GOT3 (cell line): ENCODE measurements at places on chromosomes 2 and 18.

DNA sequence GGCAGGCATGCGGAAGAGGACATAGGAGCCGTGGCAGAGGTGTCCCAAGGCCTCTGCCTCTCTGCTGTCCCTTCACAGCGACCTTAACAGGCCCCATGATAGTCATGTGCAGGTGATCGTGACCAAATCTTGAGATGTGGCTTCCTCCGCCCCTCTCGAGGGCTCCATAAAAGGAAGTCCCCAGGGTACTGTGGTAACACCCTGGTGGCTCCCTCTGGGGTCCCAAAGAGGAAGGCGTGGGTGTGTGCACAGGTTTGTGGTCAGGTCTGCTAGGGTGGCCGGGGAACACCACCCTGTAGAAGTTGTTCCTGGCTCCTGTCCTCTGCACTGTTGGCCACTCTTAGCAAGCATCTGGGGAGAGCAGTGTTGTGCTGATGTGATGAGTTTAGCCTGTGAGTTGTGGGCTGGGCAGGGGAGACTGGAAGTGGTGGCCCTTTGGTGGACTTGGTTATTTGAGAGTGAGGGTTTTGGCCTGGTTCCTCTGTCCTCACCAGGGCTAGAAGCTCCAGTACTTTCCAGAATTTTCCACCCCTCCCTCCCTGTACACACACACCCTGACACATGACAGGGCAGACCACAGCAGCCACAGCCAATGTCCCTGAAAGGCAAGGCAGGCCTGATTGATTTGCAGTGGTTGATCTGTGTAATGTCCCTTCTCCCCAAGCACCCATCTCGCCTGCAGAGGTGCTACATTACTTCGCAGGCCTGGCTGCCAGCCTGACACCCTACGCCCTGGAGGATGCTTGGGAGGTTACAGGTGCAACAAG lies 68.9 kb upstream of the BOD1L2 start:
- no peak for DNase-seq

DNA sequence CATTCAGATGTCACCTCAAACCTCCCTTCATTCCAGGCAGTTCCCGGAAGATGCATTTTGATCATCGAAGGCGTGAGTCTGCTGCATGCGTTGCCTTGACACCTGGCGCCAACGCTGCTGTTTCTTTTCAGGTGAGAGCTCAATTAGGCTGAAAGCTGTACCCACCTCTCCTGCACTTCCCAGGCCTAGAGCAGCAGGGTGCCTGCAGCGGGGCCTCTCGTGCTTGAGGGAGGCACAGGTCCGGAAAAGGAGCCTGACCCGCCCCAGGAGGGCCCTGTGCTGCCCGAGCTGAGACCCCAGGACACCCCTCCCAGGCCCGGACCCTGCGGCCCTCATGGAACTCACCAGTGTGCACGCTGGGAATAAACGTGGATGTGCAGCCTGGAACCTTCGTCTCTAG lies 31.4 kb upstream of the KCNG2 start:
- DNase-seq = no peak

- DNase-seq = no peak
Measured at GRCh38 chr18:10322435-10322834, 132.0 kb upstream of the APCDD1 start.

DNA sequence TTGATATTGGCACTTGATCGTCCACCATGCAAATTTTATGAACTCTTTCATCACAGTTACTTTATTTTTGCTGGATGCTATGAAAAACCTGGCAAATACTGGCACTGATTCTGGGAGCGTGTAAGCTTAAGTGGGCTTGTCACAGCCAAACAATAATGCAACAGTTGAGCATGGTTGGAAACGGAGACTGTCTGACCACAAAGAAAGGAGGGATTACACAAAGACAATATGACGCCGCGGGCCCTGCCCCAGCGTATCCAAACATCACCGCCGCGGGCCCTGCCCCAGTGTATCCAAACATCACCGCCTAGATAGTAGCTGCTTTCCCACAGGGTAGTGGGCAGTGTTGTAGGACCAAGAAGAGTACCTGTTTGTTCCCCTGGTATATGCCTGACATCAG lies 135.9 kb downstream of the PRPF40A start:
- no peak for DNase-seq

DNA sequence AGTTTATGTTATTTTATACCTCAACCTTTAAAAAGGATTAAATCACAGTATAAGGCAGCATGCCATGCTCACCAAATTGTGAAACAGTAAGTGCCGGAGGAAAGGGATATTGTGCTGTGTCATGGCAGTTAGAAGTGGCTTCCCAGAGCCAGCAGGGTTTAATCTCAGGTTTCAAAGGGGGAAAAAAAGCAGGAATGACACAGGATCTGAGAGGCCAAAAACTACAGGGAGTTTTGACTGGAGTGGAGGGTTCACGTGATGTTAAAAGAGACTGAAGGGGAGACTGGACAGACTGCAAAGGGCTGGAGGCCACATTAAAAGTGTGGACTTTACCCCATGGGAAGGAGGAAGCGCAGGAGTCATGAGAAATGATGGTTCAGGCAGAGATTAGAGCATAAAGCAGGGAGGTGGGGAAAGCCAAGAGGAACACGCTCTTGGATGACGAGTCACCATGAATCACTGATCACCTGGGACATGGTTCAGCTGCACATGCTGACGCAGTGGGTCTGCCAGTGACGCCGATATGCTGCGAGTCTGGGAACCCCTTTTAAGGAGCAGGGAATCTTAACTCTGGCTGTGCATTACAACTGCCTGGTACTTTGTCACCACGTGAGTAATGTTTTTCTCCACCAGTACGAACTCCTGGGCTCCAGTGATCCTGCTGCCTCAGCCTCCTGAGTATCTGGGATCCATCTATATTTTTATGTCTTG lies 6.1 kb downstream of the CHMP1B start:
- DNase-seq = peak; percentile 41

DNA sequence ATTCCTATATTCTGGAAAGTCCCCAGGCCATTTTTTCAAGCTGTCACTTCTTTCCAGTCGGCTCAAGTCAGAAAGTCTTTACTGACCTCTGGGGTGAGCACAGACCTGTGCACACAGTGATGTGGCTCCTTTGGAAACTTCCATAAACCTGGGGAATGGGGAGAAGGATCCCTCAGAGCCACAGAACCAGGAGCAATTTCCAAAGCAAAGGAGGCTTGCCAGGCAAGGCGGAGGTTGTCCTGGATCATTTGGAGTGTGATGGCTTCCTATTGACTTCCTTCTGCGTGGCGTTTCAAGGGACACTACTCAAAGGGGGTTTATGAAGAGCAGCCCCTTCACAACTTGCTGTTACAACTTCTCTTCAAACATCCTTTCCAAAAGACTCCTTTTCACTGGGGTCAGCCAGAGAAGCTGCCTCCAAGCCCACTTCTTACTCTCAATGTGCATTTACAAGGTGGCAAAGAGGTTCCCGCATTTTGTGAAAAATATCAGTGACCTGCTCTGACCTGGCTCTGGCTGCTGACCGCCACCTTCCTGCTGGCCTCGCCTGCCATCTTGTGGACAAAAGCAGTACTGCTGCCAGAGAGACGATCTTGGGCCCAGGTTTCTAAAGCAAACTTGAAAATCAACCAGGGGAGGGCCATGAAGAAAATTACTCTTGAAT lies 18.2 kb upstream of the TMEM247 start:
- peak; percentile 50 for DNase-seq

DNA sequence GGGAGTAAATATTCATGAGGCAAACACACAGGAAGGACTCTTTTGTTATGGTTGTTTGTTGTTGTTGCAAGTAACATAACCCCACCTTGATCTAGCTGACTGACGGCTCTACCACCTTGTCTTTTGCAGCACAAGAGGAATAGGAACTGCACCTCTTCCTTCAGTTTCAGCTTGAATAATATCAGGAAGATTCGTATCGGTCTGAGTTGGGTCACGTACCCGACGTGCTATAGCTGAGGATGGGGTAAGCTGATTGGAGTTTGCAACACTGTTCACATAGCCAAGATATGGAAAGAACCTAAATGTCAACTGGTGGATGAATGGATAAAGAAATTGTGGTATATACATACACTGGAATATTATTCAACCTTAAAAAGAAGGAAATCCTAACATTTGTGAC lies 14.5 kb upstream of the IL1RN start:
- no peak for DNase-seq

DNA sequence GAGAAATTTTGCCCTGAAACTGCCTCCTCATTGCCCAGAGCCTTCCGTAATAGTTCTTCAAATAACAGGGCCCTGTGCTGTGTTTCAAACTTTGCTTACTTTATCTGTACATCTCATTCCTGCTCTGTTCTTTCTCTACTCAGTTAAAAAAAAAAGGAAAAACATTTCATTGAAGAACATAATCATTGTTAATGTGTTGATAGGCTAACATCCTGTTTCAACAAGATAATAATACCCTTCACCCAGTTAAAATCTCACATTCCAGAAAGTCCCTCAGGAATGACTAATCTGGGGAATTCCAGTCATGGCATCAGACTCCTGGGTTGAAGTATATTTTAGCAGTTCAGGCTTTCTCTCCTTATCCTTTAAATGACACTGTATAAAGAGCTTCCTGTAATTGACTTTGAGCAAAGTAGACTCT lies 45.6 kb upstream of the ITGAV start:
- DNase-seq = no peak

- no peak for DNase-seq
Measured at GRCh38 chr2:226408141-226408540, 391.5 kb downstream of the IRS1 start.

GRCh38 chr18:43751203-43751602 lies 473.9 kb upstream of the SYT4 start:
- no peak for DNase-seq

GRCh38 chr2:16321256-16321655 lies 344.4 kb downstream of the CYRIA start:
- no peak for DNase-seq

- no peak for DNase-seq
Measured at GRCh38 chr18:48798334-48799245, 152.2 kb downstream of the SMAD7 start.

- DNase-seq = no peak
Measured at GRCh38 chr2:39996653-39997080, 217.6 kb upstream of the THUMPD2 start.

DNA sequence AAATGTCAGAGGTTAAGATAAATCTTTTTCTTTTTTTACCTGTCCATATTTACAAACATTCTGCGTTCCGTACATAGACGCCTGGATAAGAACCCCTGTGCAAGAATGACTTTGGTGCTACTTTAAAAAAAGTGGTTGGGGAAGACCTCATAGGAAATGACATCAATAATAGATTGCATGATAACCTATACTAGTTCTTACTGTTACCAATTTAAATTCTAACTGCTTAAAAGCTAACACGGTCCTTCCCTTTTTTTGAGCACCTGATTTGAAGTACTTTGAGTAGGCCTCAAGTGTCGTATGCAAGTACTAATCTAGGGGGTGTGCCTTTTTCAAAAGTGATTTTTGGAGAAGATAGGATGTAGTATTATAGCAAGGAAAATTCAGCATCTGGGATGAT lies 2.1 kb downstream of the SLC39A10 start:
- no peak for DNase-seq

- no peak for DNase-seq
Measured at GRCh38 chr2:66445925-66446871, 11.3 kb downstream of the MEIS1 start.

DNA sequence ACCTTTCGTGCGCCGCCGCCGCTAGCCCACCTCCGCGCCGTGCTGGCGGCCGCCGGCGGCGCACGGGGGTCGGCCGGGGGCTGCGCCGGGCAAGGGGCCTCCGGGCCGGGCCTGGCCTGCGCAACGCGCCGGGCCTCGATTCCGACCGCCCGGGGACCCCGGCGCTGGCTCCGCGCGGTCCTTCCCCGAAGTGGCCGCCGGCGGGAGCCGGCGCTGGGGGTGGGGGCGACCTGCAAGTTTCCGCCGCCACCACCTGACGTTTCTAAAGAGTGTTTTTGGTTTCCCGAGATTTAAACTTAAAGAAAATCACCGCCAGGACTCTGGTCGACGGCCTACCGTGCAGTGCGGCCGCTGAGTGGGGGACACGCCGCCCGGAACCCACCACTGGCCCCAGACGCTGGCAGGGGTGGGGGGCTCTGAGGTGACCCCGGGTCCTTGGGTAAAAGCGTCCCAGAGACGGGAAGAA lies 3.8 kb upstream of the GATA6 start:
- no peak for DNase-seq

- DNase-seq = no peak
Measured at GRCh38 chr2:66960161-66960560, 437.0 kb upstream of the ETAA1 start.

- no peak for DNase-seq
Measured at GRCh38 chr2:104570259-104570658, 283.7 kb upstream of the POU3F3 start.

GRCh38 chr2:71548646-71549425 lies 95.5 kb downstream of the DYSF start:
- DNase-seq = no peak

DNA sequence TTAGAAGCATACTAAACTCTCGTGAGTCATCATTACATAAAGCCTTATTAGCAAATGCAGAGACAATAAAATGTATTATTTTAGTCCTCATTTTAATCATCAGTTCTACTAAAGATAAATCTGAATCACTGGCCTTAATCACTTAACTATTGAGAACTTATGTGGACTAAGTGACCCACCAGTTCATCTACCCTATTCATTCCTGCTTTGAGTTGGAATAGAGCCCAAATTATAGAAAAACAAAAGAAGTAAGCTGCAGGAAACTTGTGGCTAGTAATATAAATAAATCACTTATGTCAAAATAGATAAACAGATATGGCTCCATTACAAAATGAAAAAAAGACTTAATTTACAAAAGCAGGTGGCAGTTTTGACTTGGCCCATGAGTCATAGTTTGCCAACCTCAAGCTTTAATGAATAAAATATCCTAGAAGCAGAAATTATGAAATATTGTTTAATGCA lies 851.8 kb upstream of the CRIM1 start:
- DNase-seq = no peak

DNA sequence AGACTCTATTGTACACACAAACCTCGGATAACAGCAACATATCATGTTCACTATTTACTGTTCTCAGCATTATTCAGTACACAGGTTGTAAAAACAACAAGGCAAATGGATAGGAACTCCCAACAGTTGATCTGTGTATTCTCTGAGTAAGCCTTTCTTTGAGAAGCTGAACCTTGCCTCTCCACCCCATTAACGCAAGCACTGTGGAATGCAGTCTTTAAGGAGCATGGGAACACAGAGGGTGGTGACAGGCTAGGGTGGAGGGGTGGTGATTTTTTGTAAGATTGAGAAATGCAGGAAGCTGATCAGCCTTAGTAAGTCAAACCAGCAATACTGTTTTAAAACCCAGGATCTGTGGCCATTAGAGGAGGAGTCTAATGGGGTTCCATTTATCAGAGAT lies 19.6 kb upstream of the SERPINB11 start:
- no peak for DNase-seq

GRCh38 chr2:101744832-101745231 lies 47.3 kb downstream of the MAP4K4 start:
- no peak for DNase-seq

- DNase-seq = no peak
Measured at GRCh38 chr2:226780431-226780830, 19.2 kb downstream of the IRS1 start.

GRCh38 chr2:223227338-223227737 lies 175.3 kb downstream of the KCNE4 start:
- no peak for DNase-seq

- no peak for DNase-seq
Measured at GRCh38 chr2:215553946-215554345, 118.1 kb upstream of the FN1 start.
